ENCODE measurements at places on chromosomes 5 and 9. TPM values are rescaled to one million over a fixed set of nuclear protein-coding genes. Genes with fewer than 3 reads are reported as not detected.

GRCh38 chr5:14628346-14628745, 36.2 kb upstream of the OTULIN start:
- no peak for DNase-seq

DNA sequence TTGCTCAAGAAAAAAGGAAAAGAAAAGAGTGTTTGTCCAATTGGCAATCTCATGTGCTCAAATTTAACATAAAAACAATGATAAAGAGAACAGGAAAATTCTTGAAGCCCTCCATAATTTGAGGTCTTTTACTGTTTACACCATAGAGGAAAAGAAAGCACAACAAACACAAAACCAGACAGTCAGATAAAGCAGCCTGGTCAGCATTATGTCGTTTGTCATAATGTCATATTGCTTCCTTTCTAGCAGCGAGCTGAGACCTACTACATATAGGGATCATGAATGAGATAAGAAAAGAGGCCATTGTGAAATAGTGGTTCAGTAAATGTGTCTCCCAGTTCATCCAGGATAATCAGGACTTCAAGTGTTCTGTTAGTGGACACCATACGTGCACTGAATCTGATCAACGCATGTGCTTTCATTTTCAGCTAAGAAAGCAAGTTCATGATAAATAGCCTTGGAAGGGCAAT, 64.7 kb upstream of the SELENOP start:
- DNase-seq: no peak

GRCh38 chr5:10277773-10278630, 27.9 kb downstream of the CCT5 start:
- no peak for DNase-seq

DNA sequence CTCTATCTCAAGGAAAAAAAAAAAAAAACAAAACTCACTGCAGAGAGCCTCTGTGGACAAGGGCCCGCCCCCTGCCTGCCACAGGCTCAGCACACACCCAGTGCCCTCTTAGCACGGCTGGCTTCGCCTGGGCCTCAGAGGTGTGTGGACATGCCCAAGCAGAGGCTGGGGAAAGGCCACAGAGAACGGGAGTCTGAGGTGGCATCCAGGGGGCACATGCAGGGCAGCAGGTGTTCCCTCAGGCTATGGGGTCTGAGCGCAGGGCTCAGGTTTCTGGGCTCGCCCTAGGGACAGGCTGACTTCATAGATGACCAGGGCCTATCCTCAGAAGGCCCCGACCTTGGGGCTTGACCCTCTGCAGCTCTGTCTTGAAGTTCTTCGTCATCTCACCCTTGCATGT, 138.7 kb downstream of the ZNF354C start:
- no peak for DNase-seq

- DNase-seq: no peak
Measured at GRCh38 chr5:143782588-143783386, 29.2 kb upstream of the HMHB1 start.

- no peak for DNase-seq
Measured at GRCh38 chr5:10466446-10467073, 24.9 kb downstream of the ROPN1L start.

HSPA4 gene
- total RNA-seq: 142 TPM

FOXD4L3 gene
- total RNA-seq: not detected

Measured in cardiac septum (tissue), 1 donor.